Retina (tissue), 1 donor: ENCODE measurements at places on chromosomes 11 and 22.
A peak's percentile ranks its signal among the peaks of the same experiment; 100 is the strongest.

- DNase-seq: no peak
These were observed 55.9 kb upstream of the CCDC188 start for GRCh38 chr22:20206709-20207215.

- DNase-seq: no peak
These were observed 1.1 kb upstream of the RASSF10 start for GRCh38 chr11:13008061-13008435.

- peak; percentile 95 for DNase-seq
These were observed at the start of gene DENND5A for GRCh38 chr11:9265211-9266131. Gene DENND5A (minus strand): TSS chr11:9265350. CDS start chr11:9265069, 281 bp downstream.

GRCh38 chr11:60996381-60997138 lies 25.1 kb downstream of the CD6 start:
- DNase-seq: no peak

DNA sequence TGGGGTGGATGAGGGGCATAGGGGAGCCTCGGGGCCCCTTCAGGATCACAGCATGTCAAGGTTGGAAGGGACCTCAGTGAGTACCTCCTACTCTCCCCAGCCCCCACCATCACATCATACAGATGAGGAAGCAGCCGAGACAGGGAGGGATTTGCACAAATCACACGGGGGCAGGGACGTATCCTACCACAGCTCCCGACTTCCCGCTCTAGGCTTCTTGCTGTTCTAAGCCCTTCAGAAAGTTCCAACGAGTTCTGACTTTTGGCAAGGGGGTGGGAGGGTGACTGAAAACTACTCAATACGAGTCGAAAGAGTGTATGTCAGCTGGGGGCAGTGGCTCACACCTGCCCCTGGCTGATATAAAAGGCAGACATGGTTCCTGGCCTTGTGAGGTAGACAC lies 4.7 kb upstream of the RAD9A start:
- DNase-seq: no peak

- DNase-seq: no peak
These were observed 78.4 kb upstream of the DBX1 start for GRCh38 chr11:20238712-20239111.
